MCF 10A (cell line): ENCODE measurements at places on chromosomes 7 and 10.

DNA sequence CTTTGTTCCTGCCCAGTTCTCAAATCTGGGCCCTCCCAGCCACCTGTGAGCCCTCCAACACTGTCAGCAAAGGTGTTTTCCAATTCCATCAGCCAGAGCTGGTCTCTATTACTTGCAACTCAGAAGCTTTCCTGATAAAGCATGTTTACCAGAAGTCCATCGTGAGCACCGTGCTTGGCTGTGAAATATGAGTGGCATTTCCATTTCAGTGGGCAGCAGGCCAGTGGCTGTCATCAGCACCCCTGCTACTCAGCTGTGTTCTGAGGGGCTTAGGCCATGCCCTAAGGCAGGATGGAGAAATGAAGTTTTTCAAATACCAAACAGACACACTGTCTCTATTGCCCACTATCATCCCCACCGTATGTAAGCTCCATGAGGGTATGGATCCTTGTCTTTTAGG is 12.7 kb upstream of the BNIP3 start:
- no peak for DNase-seq

- peak; percentile 51 for DNase-seq
Observed at GRCh38 chr7:92158660-92159575, 20.0 kb downstream of the LRRD1 start.

DNA sequence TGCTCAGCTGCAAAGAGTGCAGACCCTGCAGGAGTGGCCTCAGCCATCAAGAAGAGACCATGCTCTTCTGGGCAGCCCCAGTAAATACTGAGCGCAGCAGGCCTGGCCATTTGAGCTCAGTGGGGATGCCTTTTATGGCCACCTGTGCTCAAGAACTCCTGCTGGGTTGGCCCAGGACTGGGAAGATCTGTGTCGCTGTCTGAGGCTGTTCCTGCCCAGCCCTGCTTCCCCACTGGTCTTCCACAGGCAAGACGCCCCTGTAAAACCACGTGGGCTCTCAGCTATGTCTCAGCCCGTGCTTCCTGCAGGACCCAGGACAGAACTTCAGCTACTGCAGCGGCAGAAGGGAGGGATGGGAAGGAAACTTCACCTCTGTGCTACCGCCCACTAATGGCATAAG is 10.5 kb upstream of the PPIF start:
- no peak for DNase-seq

- DNase-seq, result peak; percentile 54
Observed at GRCh38 chr10:12656518-12657142, 307.3 kb downstream of the CAMK1D start.

DNA sequence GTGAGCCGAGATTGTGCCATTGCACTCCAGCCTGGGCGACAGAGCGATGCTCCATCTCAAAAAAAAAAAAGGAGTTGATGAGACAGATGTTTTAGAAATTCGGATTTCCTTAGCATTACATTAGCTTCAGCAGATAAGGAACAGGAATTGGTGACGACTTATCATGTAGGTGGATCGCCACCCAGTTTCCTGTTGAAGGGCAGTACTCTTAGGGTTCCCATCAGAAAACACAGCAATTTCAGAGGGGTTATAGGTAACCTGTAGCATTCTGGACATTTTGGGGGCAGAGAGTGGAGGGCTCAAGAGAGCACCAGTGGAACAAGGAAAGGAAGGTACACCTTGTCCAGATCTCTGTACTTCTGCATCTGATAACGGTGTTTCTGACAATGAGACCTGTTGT is 146.4 kb upstream of the NOBOX start:
- no peak for DNase-seq

DNA sequence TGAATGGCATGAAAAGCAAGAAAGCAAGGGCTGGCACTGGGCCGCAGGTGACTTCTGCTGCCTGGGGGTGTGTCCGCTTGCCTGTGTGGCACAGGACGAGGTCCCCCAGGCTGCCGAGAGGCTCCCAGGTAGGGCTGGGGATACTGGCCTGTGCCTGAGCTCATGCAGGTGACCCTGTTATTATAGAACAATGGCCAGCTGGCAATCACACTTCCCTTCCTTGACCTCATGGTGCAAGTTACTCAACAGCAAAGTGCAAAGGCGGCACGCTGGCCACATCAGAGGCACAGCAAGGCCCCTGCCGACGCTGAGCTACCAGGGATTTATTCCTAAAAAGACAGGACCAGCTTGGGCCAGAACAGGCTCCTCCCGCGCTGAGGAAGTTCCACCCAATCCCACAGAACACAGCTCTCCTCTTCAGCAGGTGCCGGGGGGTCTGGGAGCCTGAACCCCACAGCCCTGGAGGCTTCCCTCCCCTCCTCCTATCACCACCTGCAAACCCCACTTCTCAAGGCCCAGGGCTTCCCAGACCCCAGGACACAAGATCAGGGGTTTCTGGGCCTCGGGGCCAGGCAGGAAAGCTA is 1.4 kb upstream of the ADAM8 start:
- peak; percentile 64 for DNase-seq

DNA sequence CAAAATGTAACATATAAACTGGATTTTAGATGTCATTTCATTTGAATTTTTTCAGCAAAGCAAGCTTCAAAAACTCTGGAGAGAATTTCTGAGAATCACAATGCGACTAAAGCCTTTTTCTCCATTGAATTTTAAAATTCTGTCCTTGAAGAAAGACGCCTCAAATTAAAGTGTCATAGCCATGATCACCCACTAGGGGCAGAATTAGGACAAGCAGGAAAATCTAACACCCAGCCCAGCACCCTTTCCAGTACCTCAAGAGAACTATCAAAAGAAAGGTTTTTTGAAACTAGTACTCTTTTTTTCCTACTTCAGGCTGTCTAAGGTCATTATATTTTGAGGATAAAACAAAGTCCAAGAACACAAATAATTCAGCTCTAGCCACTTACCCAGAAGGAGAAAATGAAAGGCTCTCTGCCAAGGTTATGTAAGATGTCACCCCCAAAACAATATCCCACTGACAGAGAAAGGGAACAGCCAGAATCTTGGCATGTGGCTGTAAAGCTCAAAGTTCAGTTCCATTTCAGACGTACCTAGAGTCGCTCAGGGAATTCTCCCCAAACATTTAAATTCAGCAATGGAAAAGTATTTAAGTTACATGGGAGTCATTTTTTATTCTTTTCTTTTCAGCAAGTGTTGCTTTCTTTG is 299.4 kb downstream of the SNX13 start:
- peak; percentile 66 for DNase-seq

DNA sequence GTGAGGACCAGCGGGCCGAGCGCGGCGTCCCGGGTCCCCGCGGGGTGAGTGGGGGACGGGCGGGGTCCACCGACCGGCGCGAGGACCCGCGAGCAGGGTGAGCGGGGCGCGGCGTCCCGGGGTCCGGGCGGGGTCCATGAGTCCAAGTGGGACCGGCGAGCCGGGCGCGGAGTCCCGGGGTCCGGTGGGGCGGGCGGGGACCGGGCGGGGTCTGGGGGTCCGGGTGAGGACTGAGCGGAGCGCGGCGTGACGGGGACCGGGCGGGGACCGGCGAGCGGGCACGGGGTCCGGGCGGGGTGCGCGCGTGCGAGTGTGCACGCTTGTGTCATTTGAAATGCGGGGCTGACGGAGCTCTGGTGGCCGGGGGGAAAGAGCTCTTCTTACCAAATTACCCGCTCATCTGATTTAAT is 765 bp downstream of the CELF2 start:
- no peak for DNase-seq
